Left ventricle myocardium superior (tissue), 1 donor: ENCODE measurements at places on chromosomes 7 and 10.

GRCh38 chr7:98674881-98675280 is 57.8 kb downstream of the NPTX2 start:
- DNase-seq, result no peak

GRCh38 chr10:124558339-124559321 is 97.0 kb downstream of the LHPP start:
- peak; percentile 17 for DNase-seq

GRCh38 chr7:80823057-80823456 is 95.8 kb downstream of the SEMA3C start:
- no peak for DNase-seq

DNA sequence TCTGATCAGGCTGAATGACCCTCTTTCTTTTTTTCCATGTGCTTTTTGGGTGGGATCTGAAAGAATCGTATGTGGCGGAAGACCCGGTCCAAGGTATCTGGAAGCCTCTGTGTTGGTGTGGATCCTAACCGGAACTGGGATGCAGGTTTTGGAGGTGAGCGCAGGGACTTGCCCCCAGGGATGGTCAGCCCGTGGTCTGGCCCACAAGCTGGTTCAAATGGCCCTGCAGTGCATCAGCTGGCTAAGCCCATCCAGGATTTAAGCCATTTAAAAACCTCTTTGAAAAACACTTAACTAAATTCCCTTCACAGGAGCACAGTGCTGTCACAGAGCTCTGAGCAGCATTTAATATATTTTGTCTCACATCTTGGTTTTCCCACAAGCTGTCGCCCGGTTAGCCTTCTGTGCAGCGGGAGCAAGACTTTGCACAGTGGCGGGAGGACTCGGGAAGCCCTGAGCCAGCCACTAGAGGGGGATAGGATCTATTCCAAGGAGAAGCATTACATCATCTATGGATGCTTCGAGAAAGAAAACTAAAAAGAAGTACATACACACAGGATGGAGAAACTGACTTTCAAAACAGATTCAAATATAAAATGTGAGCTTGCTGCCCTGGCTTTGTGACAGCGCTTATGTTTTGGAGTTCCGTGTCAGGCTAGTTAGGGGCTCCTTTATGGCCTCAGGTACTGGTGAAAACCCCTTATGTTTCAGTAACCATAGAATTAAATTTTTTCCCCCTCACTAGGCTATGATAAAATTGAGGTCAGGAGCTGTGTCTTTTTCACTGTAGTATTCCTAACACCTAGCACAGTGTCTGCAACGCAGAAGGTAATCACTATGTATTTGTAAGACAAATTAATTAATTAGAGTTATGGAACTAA is 11.3 kb downstream of the CPA2 start:
- peak; percentile 37 for DNase-seq
